ENCODE measurements at places on chromosomes 6 and 20. TPM values are rescaled to one million over a fixed set of nuclear protein-coding genes. Genes with fewer than 3 reads are reported as not detected.

- no peak for DNase-seq
Observed at GRCh38 chr6:73579851-73580246, 59.0 kb upstream of the EEF1A1 start.

DNA sequence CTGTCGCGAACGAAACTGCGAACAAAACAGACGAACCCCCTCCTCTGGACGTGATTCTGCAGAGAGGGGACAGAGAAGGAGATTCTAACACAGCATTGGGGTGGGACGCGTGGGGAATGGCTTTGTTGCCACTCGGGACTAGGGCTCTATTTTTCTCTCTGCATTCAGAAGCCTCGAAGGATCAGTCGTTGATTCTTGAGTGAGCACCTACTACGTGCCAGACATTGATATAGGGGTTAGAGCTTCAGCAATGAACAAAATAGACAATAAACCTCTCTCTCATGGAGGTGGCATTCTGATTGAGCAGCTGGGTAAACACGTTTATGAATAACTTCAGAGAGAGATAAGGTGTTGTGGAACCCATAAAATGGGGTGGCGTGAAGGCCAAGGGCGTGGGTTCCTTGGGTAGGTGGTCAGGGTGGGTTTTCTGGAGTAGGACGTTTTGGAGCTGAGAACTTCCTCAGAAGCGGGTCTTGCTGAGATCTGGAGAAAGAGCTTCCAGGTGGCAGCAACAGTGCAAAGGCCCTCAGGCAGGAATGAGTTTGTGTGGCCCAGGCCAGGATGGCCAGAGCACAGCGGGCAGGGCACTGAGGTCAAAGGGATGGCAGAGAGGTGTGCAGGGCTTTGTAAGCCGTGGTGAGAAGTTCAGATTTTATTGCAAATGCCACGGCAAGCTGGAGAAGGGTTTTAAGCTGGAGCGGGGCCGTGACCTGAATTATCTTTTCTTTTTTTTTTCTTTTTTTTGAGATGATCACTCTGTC is 884 bp downstream of the SLC2A10 start:
- no peak for DNase-seq

DNA sequence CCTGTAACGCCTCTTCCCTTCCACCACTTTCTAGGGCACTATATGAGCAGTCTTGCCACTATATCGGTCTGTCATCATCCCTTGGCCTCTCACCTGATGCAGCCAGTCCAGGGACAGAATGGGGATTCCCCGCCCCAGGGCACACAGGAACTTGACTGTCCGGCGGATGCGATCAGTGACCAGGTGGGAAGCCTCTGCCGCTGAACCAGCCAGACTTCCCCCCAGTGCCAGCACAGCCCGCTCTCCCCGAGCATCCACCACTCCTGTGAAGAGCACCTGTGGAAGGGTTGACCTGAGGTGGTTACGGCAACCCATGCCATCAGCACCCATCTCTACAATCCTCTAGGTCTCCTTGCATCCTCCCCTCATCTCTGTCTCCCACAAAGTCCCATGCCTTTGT is 12.2 kb upstream of the NRM start:
- DNase-seq: no peak

GRCh38 chr6:166769648-166770047 is 142.6 kb upstream of the RPS6KA2 start:
- DNase-seq: peak; percentile 62

Gene CTAGE9
- total RNA-seq: not detected

DNA sequence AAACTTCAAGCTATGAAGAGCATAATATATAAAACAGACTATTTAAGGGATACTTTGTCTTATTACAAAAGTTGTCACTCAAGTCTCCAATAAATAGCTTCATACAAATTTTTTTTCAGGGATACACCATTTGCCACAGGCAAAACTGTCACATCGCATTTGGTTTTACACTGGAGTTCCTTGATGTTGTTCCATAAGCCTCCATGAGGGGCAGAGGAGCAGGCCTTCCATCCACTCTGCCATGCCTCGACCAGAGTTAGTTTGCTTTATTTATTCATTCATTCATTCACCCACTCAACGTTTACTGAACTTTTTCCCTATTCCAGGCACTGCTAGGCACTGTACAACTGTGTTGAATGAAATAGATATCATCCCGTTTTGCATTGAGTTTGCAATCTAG is 246.6 kb downstream of the PHF3 start:
- DNase-seq: no peak

DNA sequence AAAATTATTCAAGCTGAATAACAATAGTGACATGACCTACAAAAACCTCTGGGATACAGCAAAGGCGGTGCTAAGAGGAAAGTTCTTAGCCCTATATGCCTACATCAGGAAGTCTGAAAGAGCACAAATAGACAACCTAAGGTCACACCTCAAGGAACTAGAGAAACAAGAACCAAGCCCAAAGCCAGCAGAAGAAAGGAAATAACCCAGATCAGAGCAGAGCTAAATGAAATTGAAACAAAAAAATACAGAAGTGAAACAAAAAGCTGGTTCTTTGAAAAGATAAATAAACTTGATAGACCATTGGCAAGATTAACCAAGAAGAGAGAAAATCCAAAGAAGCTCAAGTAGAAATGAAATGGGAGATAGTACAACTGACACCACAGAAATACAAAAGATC is 47.6 kb upstream of the NOTCH4 start:
- DNase-seq: no peak

DNA sequence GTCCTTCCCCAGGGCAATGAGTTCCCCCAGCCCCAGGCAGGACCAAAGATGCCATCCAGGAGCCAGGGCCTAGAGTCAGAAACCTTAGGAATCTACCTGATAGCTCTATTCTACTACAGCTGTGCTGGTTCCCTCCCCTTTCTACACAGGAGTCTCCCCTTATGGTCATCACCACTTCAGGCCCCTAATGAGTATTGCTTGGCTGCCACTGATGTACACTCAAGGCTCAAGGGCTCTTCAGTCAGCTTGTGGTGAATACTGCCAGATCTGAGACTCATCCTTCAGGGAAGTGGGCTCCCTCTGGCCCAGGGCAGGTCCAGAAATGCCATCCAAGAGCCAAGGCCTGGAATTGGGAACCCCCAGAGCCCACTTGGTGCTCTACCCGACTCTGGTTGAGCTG is 248.6 kb downstream of the ALDH8A1 start:
- no peak for DNase-seq

- DNase-seq: no peak
Observed at GRCh38 chr6:170554796-170555137, 598 bp downstream of the TBP start.

Gene CST2
- total RNA-seq: not detected

DNA sequence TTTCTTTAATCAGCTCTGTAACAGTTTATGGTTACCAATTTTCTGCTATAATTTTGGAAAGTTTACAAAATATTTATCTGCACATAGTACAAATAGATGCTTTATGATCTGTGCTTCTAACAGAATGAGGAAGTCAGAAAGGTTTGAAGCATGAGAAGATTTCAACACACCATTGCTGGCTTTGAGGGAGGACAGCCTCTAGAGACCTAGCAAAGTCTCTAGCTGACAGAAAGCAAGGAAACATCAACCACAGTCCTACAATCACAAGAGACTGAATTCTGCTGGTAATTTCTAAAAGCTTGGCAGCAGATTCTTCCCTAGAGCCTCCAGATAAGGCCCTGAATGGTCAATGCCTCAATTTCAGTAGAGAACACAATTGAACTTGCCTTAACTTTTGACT is 750.8 kb upstream of the SLC35B3 start:
- no peak for DNase-seq

GRCh38 chr6:14925699-14926026 is 320.2 kb upstream of the JARID2 start:
- DNase-seq: no peak

DNA sequence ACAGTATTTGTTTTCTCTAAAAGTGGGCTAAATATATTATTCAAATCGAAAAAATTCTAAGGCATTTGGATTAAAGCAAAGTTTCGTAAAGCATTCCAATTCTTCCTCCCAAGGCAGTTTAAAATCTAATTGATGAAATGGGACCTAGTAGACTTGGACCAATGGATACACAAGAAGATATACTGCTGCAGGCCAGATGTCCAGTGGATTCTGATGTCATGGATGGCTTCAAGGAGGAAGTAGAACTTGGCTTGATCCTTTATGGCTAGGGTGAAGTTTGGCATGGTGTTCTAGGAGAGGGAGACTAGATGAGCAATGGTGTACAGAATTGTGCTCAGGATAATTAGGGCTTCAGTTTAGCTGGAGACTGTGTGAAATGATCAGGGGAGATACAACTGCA is 559.5 kb upstream of the MMS22L start:
- no peak for DNase-seq

DNA sequence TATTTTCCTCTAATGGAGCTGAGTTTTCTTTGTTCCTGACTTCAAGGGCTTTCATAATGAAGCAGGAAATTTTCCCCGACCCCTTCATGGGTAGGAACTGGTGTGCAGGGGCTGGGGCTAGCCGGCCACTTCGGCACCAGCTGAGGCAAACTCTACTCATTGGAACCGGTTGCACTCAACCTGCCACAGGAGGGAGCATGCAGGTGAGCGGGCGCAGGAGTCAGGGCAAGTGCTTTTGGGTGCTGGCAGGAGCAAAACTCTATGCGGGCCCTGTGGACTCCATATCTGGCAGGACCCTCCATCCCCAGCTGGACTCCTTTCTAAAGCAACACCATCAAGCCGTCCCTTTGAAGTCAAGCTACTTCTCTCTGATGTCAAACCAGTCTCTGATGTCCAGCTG is 244.2 kb downstream of the EPM2A start:
- DNase-seq: no peak

DNA sequence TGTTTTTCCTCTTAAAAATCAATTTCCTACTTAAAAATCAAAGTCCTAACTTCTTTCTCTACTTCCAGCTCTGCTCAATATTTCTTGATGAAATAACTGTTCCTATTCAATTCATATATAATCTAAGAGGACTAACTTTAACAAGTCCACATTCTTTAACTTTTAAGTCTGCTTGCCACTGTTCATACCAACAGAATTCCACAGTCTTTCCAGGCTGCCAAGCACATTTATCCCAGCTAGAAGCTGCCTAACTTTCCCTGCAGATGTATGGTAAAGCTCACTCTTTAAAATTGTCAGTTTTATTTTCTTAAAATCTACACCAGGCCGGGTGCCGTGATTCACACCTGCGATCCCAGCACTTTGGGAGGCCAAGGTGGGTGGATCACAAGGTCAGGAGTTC is 11.5 kb downstream of the CALHM6 start:
- DNase-seq: no peak

DNA sequence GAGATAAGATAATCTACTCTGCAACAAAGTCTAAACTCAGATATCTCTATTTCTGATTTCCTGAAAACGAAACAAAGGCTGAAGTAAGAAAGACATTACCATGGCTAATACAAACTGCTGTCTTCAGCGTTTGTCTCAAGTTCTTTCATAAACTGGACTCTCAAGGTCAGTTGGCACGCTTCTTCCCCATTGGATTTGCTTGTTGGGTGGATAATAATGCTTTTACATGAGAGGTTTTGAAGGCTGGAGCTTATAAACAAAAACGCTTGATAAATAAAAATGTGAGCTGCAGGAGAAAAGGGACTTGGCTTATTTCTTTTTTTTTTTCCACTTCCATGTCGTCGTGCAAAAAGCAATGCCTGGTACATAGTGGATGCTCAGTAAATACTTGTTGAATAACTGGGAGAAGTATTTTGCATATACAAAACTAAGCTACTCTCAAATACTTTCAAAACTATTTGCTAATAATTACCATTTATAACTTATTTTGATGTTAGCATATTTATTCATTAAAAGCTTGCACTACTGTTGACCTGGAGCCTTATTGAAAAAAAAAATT is 65.7 kb upstream of the EEF1A1 start:
- no peak for DNase-seq

DNA sequence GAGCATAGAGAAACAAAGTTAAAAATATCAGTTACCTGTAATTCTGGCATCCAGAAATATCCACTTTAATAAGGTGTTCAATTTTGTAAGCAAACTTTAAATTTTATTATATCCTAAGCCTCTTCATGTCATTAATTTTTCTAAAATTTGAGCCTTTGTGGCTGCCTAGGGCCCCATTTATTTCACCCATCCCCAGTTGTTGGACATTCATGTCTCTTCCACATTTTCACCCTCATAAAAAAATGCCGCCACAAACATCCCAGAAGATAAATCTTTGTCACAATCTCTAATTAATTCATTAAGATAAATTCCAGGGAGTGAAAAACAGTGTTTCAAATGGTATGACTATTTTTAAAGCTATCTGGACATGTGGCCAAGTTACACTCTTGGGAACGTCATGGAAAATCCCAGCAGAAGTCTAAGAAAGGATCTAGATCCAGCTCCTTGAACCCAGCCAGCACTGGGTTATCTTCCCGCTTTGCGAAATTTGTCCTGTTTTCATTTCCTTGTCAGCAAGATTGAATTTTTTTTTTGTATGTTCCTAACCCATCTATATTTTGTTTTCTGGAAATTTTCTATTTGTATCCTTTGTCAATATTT is 97.2 kb downstream of the TMEM242 start:
- DNase-seq: no peak

DNA sequence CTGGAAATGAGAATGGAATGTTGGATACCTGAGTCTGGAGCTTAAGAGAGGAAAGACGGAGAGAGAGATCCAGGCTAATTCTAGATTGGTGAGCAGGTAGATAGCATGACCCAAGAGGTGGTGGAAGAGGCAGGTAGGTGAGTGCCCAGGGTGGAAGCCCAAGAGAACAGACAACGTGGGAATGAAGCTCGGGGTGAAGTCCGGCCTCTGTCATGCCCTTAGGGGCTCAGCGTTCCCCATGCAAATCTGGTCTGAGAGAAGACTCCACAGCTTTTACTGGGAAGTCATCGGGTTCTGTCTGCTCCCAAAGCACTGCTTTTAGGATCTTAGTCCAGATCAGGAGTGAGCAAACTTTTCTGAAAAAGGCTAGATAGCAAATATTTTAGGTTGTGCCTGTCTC is 3.6 kb downstream of the NELFCD start:
- DNase-seq: no peak

- no peak for DNase-seq
Observed at GRCh38 chr20:50153153-50153499, 397 bp downstream of the PEDS1 start.

- no peak for DNase-seq
Observed at GRCh38 chr6:144469144-144469575, 184.0 kb downstream of the UTRN start.

Gene TRPC4AP
- total RNA-seq: 34.9 TPM

GRCh38 chr6:134577998-134578397 is 260.1 kb upstream of the SGK1 start:
- DNase-seq: no peak

Gene IPCEF1
- 5.0 TPM for total RNA-seq

GRCh38 chr20:62117362-62117646 is 5.0 kb upstream of the LSM14B start:
- no peak for DNase-seq

DNA sequence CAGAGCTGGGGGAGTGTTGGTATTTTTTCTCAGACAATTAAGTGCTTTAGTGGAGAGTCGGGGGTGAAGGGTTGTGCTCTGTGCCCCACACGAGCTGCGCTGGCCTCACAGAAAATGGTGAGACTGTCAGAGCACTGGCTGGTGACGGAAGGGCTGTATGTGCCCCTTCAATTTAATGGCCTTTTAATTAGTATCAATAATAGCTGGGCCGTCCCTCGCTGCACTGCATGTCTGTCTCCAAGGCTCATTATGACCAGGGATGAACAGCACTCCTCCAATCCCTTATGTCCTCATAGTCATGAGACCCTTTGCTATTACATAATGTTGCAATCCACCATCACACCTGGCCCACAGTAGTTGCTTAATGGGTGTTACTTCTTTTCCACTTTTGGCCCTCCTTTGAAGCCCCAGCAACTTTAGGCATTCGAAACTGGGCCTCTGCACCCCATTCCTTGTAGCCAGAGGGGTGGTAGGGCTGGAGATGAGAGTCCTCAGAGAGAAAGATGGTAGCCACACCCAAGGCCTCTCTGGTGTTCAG is 9.5 kb upstream of the RALY start:
- DNase-seq: no peak

All from cardiac septum (tissue), 1 donor.